ENCODE measurements at places on chromosomes 13 and 19.

DNA sequence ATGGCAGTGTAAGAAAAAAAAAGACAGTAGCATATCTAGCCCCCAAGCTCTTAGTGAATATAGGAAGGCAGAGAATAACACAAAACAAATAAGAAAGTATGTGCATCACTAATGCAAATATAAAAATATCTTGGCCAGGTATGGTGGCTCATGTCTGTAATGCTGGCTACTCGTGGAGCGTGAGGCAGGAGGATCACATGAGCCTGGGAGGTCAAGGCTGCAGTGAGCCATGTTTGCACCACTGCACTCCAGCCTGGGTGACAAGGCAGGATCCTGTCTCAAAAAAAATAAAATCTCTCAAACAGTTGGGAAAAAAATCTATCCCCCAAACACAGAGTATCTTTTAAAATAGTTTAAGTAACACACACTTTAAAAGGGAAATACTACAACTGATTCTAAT lies 17.4 kb downstream of the SPART start:
- DNase-seq = no peak

DNA sequence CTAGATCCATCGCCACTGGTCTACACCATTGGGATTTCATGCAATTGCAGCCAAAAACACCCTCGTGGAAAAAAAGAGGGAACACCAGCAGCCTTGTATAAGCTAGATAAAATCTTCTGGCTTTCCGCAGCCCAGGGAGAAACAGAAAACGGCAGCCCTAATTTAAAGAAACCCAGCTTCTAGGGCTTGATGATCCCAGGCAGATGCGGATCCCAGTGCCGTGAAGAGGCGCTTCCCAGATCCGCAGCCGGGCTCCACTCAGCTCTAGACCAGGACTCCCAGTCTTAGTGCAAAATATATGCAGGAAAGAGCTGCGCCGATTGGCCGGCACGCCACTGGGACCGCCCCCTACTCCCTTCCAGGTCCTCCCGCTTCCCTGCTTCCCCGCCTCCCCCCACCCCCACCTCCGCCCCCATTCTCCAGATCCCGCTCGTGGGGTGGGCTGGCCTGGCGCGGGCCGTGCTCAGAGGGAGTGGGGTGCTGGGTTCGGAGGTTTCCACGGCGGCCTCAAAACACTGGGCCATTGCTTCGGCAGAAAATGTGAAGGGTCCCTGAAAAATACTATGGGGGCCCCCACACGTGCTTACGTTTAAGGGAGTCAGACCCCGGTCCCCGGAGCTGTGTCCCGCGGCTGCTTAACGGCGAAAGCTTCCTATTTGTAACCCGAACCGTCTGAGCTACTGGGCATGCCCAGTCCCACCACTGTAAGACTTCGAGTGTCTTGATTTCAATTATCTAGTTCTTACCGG lies 63.1 kb downstream of the SERP2 start:
- peak; percentile 68 for DNase-seq

DNA sequence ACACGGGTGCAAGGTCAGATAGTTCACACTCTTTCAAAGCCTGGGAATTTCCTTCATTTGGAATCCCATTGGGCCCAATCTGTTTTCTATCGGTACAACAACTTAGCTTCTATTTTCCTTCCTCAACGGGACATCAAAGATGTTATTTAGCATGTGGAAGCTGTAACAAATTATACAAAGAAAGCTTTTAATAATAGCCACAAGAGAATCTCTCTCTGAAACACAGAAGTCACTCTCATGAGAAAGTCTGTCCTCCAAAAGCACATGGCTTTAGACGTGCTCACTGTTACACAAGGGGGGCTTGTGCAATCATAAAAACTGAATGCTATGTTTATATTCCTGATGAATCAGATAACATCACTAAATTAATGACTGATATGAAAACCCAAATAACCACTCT lies 28.9 kb upstream of the CYSLTR2 start:
- no peak for DNase-seq

GRCh38 chr13:33865945-33866344 lies 48.0 kb downstream of the RFC3 start:
- peak; percentile 64 for DNase-seq

DNA sequence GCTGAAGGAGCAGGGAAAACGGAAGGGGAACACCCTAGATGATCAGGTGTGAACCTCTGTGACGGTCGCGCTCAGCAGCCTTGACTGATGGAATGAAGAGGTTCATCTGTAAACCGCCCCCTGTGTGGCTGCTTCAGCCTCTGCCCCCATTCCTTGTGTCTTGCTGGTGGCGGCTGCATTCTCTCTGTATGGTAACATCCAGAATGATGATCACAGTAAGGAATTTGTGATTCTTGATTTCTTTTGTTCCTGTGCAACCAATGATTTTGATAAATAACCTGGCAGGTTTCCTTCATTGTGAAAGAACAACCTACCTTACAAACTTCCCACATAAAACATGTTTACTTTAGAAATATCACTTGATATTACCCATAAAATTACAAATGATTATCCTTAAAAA lies 118.7 kb upstream of the MCF2L start:
- no peak for DNase-seq

DNA sequence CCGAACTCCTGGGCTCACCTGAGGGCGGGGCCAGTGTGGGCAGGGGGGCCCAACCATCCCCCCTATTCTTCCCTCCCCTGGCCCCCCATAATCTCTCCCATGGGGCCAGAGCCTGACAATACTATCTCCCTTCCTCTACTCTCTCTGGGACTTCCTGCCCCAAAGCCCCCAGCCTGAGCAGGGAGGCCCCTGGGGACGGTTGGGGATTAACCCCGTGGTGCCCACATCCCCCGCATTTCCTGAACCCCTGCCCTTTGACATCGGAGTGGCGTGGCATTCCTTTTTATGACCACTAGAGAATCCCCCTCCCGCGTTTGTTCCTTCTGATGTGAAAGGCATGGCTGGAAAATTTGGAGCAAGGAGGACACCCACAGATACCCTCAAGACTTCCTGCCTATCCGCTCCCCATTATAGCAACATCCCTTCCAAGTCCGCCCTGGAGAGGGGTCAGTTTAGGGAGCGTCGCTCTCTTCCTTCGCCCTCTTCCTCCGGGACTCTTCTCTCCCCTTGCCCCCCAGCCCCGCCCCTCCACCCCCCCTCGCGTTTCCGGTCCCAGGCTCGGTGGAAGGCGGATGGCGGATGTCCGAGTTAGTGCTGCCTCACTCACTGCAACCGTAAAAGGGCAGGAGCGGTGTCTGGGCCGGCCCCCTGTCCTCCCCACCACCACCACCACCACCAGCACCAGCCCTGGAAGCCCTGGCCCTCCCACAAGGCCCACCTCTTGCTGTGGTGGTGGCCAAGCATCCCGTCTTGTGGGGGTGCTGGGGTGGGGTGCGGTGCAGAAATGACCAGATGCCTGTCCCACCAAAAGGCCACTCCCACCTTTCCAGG lies 1.8 kb downstream of the VASP start:
- DNase-seq = peak; percentile 65

Measured in germinal center (tissue), 1 donor.